ENCODE measurements at places on chromosomes 4 and X.

DNA sequence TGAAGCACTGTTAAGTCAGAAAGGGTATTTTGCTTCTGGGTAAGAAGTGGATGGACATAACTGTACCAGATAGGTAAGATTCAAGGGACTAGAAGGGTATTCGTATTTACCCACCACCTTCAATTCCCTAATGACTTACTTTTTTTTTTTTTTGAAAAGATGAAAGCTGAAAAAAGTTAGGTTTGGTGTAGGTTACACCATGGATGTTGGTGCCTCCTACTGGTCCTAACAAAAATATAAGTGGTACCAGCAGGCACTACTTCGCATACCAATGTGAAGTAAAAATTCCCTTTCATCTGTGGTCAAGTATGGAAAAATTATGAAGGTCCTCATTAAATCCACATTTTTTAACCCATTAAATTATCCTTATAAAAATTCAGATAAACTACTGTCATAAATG, 7.2 kb downstream of the ANKRD17 start:
- no peak for DNase-seq

DNA sequence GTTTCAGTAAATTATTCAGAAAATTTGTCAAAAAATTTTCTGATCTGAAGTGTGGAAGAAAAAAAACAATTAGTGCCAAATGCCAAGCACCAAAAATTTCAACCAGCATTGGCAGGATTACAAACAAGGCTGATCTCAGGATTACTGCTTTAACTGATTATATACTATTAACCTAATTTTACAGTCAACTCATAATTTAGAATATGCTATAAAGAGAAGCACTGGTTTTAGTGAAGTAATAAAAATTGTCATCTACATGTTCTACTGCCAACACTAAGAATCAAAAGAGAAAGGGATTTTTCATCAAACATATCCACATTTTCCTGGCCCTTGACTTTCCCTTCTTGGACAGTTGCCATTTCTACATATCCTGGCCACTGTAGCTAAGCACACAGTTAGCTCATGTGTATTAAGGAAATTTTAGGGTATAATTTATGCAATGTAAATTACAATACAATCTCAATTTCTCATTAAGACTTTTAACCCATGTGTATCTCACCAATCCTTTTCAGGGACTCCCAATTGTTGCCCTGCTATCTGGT, 33.8 kb downstream of the THOC2 start:
- DNase-seq, result peak; percentile 0

DNA sequence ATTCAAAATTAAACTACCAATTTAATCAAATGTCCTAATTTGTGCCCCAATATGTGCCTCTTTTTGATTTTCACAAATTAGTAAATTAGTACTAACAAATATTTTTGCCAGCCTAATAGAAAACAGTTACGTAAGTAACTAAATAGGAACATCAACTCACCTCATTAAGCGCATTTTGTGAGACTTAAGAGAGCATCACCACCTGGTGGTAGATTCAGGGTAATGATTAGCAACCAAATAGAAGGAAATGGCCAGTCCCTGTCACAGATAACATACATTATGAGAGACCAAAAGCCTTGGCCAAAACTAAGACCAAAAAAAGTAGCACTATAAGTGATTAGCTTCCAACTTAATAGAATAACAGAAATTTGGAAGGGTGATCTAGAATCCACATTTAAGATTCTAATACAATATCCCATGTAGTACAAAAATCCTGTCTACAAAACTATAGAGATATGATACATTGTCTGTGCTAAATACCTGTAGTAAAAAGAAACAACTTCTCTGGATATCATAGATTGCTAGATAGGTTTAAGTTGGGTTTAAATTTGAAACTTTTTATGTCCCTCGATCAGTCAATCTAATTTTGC, 46.7 kb downstream of the C4orf46 start:
- DNase-seq, result peak; percentile 48

- DNase-seq, result no peak
These were observed 70.6 kb upstream of the PROM1 start for GRCh38 chr4:16154451-16154850.

GRCh38 chr4:94498502-94498901, 46.8 kb downstream of the PDLIM5 start:
- no peak for DNase-seq

- DNase-seq, result no peak
These were observed 87.9 kb downstream of the YIPF7 start for GRCh38 chr4:44563496-44563895.

DNA sequence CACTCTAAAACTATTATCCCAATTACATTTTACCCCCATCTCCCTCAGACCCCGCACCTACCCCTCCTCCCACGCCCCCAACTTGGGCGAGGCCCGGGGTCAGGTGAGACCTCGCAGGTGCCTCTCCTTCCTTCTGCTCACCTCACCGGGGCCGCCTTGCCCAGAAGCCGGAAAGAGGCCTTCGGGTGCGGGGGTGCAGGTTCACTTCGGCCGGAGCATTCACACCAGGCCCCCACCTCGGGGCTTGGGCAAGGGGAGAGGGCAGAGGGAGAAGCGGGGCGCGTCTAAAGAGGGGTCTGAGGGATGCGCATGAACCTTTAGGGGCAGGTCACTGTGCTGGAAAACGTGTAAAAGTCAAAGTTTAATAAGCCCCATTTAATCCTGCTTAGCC, 427 bp downstream of the ZNF182 start:
- DNase-seq, result no peak

GRCh38 chr4:95889662-95890061, 49.8 kb downstream of the PDHA2 start:
- no peak for DNase-seq

GRCh38 chr4:151700566-151701316, 60.1 kb downstream of the GATB start:
- no peak for DNase-seq

DNA sequence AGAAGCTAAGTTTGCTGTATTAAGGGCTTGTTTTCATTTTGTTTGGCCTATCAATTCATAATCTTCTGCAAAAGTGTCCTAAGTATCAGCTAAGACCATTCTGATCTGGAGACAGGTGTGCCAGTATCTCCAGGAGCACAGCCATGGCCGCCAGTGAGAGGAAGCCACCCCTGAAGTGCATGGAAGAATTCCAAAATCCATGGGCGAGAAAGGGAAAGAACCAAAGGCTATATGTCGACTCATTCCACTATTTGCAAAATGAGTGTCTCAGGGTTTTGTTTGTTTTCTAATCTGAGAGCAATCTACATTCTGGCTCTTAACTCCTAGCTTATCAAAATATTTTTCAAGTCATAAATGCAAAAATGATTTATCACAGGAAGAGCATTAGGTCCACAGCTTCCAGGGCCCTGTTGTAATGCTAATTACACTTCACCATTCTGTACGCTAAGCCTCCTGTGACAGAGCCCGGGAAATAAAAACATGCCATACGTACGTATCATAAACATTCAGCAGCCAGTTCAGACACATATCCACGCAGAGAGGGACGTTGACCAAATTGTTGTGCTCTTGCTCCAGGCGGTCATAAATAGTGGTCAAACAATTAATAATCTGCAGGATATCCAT, 137.3 kb upstream of the FTHL17 start:
- no peak for DNase-seq

GRCh38 chr4:36420111-36420679, 138.8 kb downstream of the DTHD1 start:
- DNase-seq, result no peak

DNA sequence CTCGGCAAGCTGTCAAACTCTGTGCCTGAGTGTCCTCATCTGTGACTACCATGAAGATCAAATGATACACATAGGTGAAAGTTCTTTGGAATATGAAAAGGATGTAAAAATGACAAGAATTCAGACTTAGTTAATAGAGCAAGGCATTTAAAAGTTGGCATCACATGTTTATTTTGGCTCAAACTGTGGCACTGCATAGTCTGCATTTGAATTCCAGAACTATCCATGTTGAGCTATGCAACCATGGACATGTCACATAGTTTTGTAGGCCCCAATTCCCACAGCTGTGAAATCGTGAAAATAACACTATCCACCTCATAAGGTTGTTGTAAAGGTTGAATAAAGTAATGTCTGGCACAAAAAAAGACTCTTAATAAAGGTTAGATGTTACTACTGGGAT, 33.9 kb downstream of the AFF2 start:
- DNase-seq, result no peak

GRCh38 chr4:122619611-122620010, 1.3 kb downstream of the IL21 start:
- no peak for DNase-seq

DNA sequence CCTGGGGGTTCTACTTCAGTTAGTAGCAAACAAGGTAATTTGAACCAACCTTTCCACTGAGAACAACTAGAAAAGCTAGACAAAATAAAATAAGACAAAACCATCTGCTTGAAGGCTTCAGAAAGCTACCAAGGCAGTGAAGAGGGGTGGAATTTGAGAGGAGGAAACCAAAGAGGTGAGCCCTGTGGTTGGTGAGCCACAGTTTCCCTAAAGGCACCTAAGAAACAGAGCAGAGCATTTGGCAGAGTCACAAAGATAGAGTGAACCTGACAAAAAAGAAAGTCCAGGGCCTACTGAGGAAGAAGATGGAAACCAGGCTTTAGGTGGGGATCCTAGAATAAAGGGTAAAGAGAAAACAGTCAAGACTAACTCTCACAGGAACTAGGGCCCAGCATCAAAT, 44.3 kb downstream of the CHST7 start:
- no peak for DNase-seq

- no peak for DNase-seq
These were observed 999 bp upstream of the KLHL15 start for GRCh38 chrX:24027985-24028384.

DNA sequence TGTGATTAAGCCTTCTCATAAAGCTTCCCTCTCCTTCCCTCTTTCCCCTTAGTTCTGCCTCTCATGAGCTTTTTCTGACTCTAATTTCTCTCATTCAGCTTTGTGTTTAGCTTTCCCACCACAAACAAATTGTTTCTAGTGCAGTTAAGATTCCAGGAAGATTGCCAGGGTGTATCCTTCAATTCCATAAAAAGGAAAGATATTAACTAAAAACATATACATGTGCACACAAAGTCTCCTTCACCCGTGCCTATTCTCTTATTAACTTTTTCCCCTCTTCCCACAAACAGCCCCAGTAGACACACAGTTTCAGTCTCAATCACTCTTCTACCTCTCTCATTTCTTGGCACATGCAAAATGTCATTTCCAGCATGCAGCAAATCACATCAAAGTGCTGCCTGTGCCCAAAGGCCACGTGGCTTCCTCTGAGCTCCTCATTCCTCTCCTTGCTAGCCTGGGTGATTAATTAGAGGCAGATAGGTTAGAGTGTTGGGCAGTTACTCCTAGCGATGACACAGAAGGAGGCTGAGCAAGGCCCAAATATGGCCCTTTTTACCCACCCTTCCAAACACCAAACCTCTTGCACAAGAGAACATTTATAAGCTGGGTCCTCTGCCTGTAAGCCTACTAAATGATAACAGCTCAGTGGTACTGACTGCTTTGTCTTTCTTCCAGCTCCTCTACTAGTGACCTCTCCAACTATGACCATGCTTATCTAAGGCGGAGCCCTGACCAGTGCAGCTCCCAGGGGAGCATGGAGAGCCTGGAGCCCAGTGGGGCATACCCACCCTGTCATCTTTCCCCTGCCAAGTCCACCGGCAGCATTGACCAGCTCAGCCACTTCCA, 159.6 kb downstream of the SOWAHB start:
- no peak for DNase-seq

DNA sequence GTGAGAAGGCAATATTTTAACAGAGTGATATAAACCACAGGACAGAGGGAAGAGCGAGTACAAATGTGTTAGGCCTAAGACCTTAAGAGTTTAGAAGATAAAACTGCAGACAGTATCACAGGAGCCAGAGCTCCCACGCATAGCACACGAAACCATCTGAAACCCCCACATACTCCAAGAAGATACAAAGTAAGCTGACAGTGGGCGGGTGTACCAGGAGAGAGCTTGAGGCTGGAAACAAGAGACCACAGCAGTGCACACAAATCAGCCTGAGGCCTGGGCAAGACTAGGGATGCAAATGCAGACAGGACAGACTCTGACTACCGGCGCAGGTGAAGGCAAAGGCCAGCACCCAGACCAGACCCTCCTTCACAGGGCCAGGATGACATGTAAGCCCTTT, 54.1 kb upstream of the ARHGAP24 start:
- no peak for DNase-seq

- no peak for DNase-seq
These were observed 951.2 kb upstream of the DIAPH2 start for GRCh38 chrX:95733426-95733825.

DNA sequence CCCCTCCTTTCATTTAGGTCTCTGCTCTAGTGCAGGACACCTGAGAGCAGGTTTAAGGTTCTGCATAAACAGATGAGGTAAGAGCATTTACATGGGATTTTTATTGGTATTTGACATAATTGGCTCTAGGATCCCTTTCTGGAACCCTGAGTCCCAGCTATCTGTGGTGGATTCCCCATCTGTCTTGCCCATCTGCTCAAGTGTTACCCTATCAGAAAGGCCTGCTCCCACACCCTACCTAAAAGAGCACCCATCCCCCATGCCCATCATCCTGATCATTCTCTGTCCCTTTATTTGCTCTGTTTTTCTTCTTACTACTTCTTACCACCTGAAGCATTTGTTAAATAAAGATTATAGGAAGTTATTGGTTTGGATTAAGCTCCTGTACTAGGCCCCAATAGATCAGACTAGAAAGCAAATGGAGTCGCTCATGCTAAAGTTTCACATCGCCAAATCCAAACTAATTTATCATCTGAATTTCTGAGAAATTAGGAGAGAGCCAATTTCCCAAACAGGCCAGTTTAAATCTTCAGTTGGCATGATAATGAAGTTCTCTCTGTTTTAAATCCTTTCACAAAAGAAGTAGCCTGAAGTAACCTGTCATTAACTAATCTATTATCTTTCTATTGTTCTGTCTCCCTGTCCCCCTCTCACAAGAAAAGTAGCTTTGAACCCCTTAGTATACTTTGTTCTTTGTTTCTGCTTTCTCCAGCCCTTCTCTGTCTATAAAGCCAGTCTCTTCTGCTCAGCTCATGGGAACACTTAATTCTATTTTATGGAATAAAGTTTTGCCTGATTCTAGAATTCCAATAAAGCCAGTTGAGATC, 178.6 kb downstream of the ZNF674 start:
- no peak for DNase-seq

GRCh38 chr4:177023951-177024350, 231.2 kb upstream of the VEGFC start:
- DNase-seq, result no peak

DNA sequence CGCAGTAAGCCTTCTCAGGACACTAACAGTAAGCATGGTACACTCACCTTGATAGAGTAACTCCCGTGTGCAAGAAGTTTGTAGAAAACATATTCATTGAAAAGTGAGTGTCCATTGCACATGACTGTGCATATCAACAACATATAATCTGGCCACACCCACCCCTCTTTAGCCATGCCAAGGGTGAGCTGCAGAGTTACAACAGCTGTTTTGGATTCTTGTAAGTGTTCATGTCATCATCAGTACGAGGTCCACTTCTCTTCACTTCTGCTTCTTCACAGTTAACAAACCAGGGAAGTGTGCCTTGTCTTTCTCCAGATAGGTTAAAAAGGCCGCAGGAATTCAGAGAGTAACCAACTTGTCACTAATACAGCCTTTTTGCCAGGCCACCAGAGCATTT, 116.6 kb downstream of the IRF2 start:
- DNase-seq, result no peak
